Ammon's horn (tissue), 1 donor: ENCODE measurements at places on chromosomes 7 and 10.

DNA sequence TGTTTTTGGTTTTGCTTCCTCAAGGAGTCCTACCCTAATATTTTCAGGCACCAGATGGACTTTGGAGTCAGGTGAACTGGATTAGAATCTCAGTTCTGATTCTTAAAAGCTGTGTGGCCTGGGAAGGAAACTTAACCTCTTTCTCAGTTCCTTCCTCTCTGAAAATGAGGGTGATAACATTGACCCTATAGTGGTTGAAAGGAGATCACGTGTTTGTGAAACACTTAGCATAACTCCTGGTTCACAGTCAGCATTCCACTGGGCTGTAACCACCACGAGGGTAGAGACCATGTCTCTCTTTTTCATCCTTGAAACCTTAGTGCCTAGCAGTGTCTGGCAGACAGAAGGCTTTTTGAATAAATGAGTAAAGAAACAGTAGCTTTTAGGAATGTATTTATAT is 16.7 kb downstream of the LSMEM1 start:
- no peak for DNase-seq

GRCh38 chr10:6333086-6333485 is 130.4 kb downstream of the PFKFB3 start:
- DNase-seq, result no peak

DNA sequence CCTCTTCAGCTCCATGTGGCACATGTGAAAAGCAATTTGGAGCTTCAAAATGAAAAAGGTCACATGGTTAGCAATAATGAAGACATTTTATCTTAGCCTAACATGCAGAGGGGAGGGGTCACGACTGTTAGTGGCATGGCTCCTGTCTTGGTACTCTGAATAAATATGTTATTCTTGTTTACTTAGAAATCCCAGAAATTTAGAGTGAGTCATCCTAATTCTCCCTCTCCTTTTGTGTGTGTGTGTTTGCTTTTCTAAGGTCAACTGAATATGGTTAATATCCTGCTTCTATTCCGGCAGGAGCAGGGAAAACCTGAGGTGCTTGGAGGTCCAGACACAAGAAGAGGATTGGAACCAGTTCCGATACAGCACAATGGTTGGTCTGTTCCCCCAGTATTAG is 17.6 kb downstream of the BCCIP start:
- DNase-seq, result no peak

DNA sequence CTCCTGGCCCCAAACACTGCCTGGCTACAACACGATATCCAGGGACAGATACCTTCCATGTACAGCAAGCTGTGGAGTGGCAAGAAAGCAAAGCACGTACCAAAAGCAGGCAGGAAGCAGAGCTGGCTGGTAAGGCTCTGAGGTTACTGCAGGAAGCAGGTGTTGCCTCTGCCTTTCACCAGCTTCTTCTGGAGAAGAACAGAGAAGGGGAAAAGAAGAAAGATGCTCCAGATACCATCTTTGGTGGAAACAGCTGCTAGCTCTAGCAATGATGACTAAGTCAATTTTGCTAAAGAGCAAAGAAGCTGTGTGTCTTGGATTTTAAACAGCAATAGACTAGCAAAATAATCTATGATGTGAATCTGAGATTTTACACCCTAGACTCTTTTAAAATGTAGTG is 34.9 kb upstream of the PRSS1 start:
- DNase-seq, result no peak

DNA sequence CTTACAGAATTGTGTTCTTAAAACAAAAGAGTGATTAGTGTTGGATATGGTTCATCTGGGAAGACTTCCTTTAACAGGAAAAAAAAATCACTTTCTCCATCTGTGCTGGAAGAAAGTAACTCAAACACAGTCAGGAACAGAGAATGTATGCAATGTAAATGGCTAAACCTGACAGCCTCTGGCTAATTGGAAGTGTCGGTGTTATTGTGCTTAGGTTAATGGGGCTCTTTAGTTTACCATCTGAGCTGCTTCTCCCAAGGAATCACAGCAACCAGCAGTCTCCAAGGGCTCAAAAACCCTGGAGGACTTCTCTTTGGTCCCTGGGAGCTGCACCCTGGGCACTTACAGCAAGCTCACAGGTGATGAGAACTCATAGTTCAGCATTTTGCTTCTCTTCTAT is 724.5 kb downstream of the LRMDA start:
- no peak for DNase-seq

- no peak for DNase-seq
Observed at GRCh38 chr7:158856883-158857668, 718 bp downstream of the DYNC2I1 start.

- no peak for DNase-seq
Observed at GRCh38 chr7:22718200-22718711, 8.7 kb upstream of the IL6 start.

DNA sequence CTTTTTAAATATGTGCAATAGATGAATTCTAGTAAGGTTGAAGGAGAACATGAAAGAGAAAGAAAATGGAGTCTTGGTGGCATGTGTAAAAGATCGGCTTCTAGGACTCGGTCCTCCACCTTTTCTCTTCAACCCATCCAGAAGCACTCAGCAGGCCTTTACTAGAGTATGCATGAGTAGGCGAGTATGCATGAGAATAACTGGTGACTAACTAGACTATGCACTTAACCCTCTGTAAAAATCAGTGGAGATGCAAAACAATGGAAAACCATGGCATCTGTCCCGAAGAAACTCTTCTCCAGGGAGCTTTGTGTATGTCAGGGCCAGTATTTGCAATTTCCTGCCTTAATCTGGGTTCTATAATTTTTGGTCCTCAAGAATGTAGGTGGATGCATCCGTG is 40.0 kb upstream of the GRB10 start:
- DNase-seq, result no peak

DNA sequence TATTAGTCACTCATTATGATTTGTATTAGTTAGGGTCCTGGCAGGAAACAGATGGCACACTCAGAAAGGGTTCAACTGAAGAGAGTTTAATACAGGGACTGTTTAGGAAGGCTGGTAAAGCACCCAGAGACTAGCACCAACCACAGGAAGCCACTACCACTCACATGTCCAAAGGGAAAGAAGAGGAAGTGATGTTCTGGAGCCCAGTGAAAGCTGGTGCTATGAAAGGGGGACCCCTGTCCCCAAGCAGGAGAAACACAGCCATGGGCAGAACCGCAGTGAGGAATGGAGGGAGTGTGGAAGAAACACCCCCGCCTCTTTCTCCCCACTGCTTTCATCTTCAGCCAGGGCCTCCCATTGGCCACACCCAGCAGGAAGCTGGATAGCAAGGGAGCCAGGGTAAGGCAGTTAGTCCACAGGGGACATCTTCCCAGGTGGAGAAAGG is 3.2 kb upstream of the VSIR start:
- peak; percentile 66 for DNase-seq

DNA sequence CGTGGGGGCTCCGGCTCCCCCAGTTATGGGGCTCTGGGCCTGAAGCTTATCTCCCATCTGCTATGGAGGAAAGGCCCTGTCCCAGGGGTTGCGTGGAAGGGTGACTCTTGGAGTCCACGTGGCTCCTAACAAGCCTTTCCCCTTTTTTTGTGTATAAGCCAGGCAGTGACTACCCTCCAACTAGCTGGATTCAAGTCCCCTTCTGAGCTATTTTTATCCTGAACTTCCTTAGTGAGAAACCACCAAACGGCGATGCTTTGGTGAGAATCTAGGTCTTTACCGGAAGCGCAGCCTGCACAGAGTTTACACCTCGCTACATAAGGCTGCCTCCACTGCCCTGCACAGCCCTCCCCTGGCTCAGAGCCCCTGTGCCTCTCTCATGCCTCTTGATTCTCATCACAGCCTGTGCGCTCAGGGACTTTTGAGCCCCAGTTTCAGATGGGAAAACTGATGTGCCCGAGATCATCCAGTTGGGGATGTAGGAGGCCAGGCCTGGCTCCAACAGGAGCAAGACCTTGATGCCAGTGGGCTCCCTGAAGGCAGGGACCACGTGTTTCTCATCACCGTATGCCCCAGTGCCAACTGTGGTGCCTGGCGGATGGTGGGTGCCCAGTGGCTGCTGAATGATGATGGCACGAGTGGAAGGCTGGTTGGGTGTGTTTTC is 102.3 kb upstream of the PPIF start:
- no peak for DNase-seq

- DNase-seq, result no peak
Observed at GRCh38 chr7:76048668-76048988, 722 bp downstream of the MDH2 start.

DNA sequence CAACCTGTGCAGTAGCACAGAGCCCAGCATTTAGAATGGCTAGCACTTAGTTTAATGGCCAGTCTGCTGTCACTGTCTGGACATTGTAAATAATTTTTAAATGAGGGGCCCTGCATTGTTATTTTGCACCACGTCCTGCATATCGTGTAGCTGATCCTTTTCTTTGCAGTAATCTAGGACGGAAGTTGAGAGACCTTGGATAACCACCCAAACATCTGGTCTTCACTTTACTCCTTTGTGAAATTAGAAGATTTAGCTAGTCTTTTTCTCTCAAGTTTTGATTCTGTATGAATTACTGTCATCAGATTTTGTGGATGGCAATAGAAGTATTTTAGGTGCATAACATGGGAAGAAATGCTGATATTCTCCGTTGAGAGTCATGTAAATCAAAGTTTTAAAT is 1.9 kb downstream of the MIOS start:
- no peak for DNase-seq

GRCh38 chr7:136070736-136071505 is 93.8 kb upstream of the MTPN start:
- no peak for DNase-seq

GRCh38 chr10:8037199-8037801 is 17.2 kb upstream of the GATA3 start:
- DNase-seq, result no peak

DNA sequence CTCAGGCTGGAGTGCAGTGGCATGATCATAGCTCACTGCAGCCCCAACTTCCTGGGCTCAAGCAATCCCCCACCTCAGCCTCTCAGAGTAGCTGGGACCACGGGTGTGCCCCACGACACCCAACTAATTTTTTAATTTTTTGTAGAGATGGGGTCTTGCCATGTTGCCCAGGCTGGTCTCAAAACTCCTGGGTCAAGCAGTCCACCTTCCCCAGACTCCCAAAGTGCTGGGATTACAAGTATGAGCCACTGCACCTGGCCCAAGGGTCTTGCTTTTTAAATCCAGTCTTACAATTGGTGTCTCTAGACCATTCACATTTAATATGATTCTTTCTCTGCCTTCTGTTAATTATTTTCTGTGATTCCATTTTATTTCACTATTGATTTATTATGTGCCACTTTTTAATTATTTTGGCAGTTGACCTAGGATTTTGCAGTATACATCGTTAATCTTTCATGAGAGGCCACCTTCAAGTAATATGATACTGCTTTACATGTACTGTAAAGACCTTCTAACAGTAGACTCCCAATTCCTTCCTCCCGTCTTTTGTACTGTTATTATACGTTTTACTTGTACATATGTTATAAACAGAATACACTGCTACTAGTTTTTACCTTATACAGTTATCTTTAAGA is 18.7 kb downstream of the MMP21 start:
- DNase-seq, result no peak

DNA sequence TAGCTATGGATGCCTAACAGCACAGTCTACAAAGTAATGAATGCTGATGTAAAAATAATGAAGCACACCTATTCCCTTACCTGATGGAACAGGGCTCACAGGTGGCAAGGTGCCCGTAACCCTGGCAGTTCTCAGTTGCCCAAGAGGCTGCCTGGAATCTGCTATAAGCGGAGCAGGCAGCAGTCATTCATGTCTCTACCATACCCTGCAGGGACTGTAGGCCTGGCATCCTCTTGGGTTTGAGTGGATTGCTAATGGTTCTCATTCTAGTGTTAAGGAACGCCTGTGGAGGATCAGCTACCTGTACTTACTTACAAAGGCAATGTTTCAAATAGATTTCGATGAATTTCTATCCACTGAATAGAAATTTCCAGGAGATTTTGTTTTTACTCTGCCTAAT is 38.4 kb downstream of the BAIAP2L1 start:
- no peak for DNase-seq

GRCh38 chr10:98444314-98445006 is 2.3 kb downstream of the HPS1 start:
- DNase-seq, result peak; percentile 63

DNA sequence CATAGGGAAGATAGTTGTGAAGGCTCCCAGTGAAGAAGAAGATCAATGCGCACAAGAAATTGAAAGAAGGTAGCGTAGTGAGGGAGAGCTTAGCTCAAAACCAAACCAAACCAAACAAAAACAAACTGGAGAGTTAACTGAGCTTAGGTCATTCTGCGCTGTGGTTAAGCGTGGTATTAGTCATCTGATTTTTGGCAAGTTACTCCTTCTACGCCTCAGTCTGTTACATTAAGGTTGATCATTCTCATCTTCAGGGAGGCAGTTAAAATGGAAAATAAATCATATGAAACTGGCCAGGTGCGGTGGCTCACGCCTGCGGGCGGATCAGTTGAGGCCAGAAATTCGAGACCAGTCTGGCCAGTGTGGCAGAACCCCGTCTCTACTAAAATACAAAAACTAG is 259.7 kb downstream of the EXOC4 start:
- DNase-seq, result no peak

DNA sequence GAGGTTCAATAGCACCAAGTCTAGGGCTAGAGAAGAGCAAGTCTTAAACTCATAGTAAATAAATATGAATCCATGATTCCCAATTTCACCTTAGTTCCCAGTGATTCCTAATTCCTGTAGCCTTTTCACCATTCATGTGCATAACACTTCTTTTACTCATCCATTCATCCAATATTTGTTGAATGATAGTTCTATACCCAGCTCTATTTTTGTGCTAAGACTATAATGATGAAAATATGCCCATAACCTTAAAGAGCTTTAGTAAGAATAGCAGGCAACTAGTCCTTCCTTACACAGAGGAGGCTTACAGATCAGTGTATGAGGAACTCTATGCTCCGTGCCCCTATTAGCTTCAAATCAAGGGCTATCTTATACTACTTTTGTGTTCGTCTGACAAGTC is 280.2 kb upstream of the CHRM2 start:
- DNase-seq, result no peak

- DNase-seq, result no peak
Observed at GRCh38 chr10:58175990-58176900, 91.4 kb downstream of the IPMK start.

DNA sequence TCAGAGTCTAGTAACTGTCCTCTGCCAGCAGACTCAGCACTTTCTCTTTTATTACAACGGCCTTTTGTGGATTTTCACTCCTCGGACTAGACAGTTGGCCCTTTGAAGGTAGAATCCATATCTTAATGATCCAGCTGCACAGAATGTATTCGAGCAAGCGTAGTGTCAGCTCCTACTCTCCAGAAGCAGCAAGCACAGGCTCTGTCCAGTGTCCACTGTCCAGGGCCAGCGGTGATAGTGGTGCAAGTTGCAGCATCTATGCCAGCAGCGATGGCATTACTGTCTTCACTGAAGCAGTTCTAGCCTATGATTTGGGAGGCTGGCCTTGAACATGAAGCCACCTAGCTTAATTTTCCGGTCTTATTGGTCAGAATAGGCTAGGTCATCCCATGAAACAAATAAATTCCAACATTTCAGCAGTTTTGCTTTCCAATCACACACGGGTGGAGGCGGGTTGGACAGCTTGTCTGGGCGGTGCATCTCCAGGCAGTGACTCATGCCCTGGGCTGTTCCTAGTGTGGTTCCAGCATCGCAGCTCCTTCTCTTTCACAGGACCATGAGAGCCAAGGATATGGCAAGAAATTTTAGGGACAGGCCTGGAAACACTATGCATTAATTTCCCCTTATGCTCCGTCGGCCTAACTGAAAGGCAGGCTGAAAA is 108.6 kb upstream of the KCNMA1 start:
- DNase-seq, result peak; percentile 45

GRCh38 chr10:71068861-71069271 is 143.5 kb upstream of the UNC5B start:
- peak; percentile 56 for DNase-seq
